ENCODE measurements at places on chromosomes 5 and 9.

- no peak for DNase-seq
These were observed 95.3 kb upstream of the IER5L start for GRCh38 chr9:129273136-129273895.

DNA sequence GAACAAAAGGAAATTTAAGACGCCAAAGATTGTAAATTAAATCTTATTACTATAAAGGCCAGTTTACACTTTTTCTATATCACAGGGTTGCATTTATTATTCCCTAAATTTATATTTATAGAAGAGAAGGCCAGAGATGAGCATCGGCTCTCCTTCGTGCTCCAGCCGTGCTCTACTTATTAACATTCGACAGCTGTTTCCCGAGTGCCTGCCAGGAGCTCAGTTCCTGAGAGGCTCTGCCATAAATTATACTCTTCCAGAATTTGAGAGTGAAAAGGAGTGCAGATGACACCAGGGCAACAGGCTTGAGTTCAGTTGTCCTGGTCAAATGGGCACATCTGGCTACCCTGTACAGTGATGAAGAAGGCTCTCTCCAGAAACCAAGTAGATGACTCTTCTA is 70.1 kb downstream of the PCSK5 start:
- no peak for DNase-seq

DNA sequence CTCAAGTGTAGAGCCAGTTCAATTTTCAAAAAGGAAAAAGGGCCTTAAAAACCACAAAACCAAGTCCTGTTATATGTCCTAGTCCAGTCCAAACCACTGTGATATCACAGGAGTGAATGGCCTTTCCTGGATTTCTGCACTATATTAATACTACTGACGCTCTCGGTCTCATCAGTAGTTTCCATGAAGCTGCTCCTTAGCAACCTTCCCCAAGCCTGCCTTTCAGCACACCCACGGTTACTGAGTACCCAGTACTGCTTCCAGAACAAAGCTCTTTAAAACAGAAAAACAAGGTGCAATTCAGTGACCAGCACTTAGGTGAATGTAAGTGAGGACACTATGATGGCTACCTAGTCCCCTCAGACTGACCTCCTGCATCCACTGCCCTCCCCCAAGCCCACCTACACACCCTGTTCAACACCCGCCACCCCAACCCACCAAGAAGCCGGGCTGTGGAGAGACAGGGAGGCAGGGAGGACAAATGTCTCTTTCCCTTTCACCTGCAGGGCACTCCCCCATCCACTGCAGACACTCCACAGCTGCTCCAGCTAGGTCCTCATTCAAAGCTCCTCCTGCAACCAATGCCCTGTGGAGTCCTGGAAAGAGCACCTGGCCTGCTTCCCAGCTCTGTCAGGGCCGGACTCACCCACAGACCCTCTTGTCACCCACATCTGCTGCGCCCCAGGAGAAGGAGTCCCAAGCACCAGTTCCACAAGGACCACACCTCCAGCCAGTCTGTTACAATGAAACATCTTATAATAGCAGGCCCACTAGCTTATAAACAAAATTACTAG is 25.9 kb downstream of the PSMB7 start:
- DNase-seq: no peak

GRCh38 chr9:137470785-137471184 is 11.7 kb upstream of the NSMF start:
- no peak for DNase-seq

DNA sequence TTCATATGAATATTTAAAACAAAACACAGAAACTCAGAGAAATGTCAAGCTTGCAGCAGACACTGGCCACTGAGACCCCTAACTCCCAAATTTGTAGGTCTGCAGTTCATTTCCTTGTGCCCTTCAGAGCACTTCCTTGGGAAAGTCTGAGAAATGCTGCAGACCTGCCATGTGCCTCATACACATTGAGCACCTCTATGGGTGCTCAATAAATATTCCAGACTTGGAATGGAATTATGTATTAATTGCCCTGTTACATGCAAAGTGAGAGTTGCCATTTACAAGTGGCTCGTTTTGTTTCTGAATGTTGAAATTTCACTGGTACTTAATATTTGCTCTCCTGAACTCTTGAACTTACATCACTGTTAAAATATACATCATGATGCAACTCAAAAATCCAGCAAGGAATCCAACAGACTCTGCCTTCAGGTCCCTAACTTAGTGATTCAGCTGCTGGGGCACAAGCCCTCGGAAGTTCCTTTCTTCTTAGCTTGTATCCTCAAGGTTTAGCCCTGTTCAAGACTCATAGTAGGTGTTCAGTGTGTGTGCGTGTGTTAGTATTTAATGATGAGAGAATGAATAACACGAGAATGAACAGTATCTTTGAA is 90.6 kb downstream of the PTCD2 start:
- DNase-seq: no peak

- no peak for DNase-seq
These were observed 118.3 kb downstream of the PIK3R1 start for GRCh38 chr5:68333649-68334552.

DNA sequence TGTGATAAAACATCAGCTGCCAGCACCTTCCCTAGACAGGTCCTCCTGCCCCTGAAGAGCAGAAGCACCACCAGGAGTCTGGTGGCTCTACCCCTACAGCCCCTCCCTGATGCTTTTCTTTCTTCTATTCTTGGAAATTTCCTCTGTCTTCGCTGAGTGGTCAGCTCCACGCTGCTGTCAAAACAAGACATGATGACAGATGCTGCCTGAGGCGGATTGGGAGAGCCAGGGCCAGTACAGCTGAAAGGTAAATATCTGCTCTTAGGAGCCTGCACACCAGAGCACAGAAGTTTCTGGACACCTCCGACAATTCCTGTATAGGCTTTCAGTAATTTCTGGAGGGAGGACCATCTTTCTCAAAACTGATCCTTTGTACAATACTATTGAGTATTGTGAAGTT is 4.7 kb upstream of the OR1Q1 start:
- no peak for DNase-seq

DNA sequence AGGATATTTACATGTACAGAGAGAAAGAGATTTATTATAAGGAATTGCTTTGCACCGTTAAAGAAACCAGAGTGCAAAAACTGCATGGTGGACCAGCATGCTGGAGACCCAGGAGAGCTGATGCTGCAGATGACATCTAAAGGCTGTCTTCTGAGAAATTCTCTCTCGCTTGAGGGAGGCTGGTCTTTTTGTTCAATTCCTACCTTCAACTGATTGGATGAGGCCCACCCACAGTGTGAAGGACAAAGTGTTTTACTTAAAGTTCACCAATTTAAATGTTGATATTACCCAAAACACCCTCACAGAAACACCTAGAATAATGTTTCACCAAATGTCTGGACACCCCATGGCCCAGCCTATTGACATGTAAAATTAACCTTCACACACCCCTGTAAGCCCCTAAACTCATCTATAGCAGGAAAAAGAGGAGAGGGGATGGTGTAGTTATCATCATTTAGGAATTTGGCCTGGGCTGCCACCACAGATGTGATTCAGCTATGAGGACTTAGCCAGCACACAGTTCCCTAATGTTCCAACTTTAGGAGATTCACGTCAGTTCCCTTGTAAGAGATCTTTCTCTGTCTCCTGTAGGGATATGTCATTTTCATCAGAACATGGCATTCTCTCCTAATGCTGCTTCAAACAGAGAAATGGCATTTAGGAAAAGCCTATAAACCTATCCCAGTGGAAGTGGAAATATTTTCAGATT is 358.2 kb upstream of the TLE4 start:
- no peak for DNase-seq

- no peak for DNase-seq
These were observed 34.1 kb upstream of the UNC5A start for GRCh38 chr5:176776141-176776865.

- no peak for DNase-seq
These were observed 193.0 kb downstream of the AOPEP start for GRCh38 chr9:94919376-94920098.

DNA sequence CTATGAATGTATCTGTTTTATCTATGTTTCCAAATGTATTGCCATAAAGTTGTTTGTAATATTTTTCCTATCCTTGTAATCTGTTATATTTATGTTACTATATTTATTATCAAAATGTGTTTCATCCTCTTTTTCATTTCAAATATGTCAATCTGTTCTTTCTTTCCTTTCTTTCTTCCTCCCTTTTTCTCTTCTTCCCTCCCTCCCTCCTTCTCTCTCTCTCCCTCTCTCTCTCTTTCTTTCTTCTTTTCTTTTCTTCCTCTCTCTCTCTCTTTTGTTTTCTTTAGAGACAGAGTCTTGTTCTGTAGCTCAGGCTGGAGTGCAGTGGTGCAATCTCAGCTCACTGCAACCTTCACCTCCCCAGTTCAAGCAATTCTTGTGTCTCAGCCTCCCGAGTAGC is 91.3 kb downstream of the GTF3C4 start:
- no peak for DNase-seq

DNA sequence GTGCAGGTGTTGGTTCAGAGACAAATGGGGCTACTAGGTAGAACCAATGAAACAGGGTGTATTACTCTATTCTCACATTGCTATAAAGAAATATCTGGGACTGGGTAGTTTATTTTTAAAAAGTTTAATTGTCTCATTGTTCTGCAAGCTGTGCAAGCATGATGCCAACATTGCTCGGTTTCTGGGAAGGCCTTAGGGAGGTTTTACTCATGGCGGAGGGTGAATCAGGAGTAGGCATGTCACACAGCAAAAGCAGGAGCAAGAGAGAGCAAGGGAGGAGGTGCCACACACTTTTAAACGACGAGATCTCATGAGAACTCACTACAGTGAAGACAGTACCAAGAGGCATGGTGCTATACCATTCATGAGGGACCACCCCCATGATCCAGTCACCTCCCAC is 134.6 kb downstream of the PIK3R1 start:
- no peak for DNase-seq

- no peak for DNase-seq
These were observed 392.0 kb downstream of the NR2F1-AS1 start for GRCh38 chr5:93188876-93189485.

DNA sequence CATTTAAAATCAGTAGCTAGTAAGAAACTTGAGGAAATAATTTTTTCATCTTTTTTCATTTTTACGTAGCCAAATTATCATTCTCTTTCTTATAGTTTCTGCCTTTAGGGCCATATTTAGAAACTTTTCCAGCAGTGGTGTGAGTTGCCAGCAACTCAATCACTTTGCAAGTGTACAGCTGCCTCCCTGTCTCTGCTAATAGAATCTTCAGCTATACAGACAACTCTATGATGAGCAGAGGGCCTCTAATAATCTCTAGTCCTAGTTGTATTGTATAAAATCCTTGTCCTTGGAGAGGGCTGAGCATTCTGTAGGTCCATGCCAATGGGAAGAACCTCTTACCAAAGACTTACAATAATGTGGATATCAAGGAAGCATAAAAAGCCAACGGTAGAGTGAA is 11.5 kb upstream of the SHOC1 start:
- no peak for DNase-seq

DNA sequence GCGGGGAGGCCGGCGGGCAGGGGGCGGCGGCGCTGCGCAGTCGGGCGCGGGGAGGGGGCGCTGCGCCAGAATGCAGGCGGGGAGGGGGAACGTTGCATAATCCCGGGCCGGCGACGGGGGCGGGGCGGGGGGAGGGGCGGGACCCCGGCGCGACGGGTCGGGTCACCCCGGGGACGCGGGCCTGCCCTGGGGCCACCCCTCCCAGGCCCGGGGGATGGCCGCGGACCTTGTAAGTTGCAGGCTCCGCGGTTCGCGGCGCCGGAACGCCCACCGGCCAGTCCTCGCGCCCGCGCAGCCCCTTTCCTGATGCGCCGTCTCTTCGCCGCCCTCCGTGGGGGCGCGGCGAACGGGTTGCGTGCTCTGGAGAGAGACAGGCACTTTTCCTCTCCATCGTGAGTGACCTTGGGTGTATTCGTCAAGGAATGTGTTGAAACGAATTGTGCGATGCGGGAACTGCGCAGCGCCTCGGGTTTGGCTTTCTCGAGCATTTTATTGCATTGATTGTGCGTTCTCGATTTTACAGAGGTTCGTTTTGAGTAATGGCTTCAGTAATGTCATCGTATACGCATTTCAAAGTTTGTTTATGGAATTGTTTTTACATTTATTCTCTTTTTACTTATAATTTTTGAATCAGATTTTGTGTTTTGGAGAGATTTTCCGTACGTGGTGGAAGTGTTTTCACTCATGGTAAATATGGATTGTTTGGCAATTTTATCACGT is 802 bp downstream of the SPIN1 start:
- DNase-seq: peak; percentile 9

DNA sequence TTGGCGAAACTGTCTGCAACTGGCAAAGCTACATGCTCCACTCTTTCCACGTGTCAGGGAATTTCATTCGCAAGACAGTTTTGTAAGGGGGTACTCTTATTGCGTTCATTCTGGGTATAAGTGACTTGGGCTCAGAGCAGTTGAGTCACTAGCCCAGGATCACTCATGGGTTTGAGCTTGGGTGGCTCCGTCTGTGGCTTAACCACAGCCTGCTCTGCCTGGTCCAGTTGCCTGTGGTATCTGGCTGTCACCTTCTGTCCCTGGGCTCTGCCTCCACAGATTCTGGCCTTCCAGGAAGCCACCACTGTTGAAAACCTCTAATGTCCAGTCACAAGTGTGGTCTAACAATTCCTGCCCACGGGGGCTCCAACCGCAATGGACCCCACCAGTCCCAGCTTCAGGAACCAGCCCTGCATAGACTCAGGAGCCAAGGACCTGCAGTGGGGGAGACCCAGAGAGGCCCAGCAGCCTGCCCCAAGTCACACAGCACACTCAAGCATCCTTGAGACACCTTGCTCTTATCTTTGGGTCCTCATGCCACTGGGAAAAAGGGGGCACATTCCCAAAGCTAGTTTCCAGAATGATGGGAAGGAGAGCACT is 10.4 kb downstream of the KIF12 start:
- no peak for DNase-seq

DNA sequence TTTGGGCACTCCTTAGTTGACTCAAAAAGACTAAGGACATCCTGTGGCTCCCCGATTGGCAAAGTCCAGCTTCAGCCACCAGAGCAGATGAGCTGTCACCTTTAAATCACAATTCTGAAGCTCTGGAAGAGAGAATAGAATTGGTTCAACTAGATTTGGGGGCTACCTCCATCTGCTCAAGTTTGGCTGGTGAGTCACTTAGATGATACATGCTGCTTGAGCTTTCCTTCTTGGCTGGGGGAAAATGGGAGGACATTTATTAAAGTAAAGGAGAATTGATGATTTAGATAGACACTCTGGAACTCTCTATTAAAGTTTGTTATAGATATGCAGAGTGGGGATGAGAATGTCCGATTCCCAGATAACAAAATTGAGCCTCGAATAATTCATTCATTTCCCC is 30.0 kb upstream of the GRIA1 start:
- DNase-seq: no peak

DNA sequence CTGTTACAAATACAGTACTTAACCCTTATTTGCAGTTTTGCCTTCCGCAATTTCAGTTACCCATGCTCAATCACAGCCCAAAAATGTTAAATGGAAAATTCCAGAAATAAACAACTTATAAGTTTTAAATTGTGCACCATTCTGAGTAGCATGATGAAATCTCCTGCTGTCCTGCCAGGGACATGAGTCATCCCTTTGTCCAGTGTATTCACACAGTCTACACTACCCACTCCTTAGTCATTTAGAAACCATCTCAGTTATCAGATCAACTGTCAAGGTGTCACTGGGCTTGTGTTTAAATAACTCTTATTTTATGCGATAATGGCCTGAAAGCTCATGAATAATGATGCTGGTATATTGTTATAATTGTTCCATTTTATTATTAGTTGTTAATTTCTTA is 95.8 kb downstream of the PLCXD3 start:
- no peak for DNase-seq

- DNase-seq: no peak
These were observed 705 bp downstream of the PWWP2A start for GRCh38 chr5:160118349-160119141.
